ENCODE measurements at places on chromosomes 2 and 18. TPM values are rescaled to one million over a fixed set of nuclear protein-coding genes. Genes with fewer than 3 reads are reported as not detected.

Gene DUSP2
- 2.0 TPM for total RNA-seq

Gene GPR155
- 13.8 TPM for total RNA-seq

Gene RIT2
- total RNA-seq: not detected

Gene SNORC
- total RNA-seq: 4.3 TPM

Gene ARHGAP15
- not detected for total RNA-seq

Gene LRRC30
- total RNA-seq: not detected

Gene SRD5A2
- under 0.01 TPM for total RNA-seq

Gene CYP27C1
- 0.67 TPM for total RNA-seq

GRCh38 chr2:236997069-236997715, 88.5 kb upstream of the COPS8 start:
- no peak for DNase-seq

DNA sequence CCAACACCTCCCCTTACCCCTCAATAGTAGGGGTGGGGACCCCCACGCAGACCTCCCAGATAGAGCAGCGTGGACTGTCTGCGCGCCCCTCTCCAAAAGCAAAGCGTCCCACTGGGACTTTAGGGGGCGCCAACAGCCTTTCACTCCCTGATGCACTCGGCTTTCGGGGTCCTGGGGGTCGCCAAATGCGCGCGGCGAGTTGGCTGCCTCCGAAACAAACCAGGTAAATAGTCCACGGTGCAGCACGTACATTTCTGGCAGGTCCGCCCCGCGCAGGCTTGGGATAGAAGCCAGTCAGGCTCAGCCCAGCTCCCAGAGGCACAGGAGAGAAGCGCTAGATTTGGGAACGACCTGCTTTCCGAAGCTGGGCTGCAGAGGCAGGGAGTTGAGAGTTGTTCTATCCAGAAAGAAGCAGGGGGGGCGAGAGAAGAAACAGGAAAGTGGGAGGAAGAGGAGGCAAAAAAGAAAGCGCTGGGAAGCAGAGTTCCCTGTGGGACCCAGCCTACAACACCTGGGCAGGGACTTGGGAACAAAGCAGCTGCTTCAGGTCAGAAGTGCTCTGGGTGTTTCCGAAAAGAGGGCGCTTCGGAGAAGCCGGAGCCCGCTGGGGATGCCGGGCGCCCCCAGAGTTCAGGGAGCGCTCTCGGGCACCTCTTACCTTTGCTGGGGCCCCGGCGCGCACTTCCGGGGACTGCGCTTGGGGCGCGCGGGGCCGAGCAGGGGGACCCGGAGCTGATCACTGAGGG, 544 bp downstream of the EVA1A start:
- peak; percentile 52 for DNase-seq

DNA sequence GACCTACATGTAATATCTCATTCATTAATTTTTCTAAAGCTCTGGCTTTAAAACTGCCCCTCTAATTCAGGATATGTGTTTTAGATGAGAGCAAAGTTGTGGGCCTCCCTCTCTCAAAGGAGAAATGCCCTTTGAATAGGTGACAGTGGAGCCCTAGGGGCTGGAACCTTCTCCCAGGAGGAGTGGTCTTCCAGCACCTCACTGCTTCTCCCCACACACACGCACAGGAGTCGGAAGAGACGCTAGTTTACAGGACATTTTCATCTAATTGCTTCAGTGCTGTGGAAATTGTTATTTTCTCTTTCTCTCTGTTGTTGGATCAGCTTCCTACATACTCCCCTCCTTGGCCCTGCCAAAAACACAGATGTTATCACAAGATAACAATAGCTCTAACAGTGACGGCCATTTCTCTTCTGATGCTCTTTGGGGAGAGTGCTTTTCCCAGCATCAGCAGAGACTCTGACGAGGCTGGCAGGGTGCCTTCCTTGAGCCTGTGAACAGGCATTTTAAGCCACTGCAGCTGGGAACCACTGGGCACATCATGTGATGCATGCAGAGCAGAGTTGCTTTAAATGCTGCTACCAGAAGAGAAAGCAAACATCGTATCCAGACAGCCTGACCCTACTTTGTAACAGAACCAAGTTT, 209.4 kb upstream of the SP5 start:
- DNase-seq: no peak

GRCh38 chr2:5339473-5339872, 352.7 kb upstream of the SOX11 start:
- no peak for DNase-seq

DNA sequence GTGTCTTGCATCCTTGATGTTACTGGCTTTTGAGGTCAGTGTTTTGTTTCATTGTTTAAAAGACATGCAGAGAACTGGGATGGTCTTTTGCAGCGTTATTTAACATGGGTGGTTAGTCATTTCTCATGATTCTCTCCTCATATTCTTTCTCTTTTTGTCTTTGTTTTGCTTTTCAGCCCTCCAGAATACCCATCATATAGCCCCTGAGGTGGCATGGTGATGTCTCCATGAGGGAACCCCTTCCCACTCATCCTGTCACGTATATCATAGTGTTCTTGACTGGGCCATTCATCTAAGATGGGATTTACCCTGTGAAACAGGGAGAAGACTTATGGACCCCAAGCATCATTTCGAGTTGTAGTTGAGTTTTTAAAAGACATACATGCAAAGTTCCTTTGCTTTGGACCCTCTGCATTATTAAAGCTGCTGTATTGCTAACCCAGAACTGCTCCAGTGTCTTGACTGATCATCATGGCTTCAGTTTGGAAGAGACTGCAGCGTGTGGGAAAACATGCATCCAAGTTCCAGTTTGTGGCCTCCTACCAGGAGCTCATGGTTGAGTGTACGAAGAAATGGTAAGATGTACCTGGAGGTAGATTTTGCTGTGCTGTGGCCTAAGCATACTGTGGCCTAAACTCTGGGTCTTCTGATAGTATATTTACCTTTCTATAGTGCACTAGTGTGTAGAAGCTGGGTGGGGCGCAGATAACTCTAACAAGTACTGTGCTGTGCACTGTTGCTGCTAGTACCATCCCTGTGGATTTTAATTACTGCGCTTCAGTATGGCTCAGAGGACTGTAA, 1.4 kb downstream of the EHBP1 start:
- DNase-seq: peak; percentile 5

GRCh38 chr2:216420367-216421101, 8.2 kb downstream of the SMARCAL1 start:
- DNase-seq: no peak

GRCh38 chr18:72846736-72847533, 20.9 kb downstream of the NETO1 start:
- DNase-seq: peak; percentile 78

- DNase-seq: peak; percentile 2
Observed at GRCh38 chr2:221791844-221792243, 219.7 kb upstream of the EPHA4 start.

- no peak for DNase-seq
Observed at GRCh38 chr2:136135921-136136906, 18.3 kb upstream of the CXCR4 start.

DNA sequence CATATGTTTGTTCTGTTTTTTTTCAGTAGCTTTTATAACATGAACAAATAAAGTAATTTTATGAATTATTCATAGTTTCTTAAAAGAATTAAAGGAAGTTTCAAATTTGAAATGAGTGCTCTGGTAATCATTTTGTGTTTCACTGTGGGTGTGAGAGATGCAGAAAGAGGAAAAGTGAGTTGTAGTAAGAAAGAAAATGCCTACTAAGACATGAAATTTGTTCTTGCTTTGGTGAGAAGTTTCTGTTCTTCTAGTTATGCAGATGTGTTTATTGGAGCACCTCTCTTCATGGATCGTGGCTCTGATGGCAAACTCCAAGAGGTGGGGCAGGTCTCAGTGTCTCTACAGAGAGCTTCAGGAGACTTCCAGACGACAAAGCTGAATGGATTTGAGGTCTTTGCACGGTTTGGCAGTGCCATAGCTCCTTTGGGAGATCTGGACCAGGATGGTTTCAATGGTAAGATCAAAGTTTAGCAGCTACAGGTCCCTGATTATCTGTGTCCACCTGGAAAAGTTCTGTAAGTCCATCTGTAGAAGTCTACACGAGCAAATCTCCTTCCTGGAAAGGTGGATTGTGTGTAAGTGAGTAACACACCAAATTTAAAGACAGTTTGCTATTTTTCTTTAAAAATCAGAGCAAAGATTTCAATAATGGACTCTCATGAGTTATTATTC, 51.4 kb downstream of the ITGAV start:
- no peak for DNase-seq

GRCh38 chr2:58594175-58594574, 353.1 kb upstream of the FANCL start:
- DNase-seq: no peak

- DNase-seq: peak; percentile 17
Observed at GRCh38 chr2:201470821-201471731, 19.5 kb downstream of the STRADB start.

DNA sequence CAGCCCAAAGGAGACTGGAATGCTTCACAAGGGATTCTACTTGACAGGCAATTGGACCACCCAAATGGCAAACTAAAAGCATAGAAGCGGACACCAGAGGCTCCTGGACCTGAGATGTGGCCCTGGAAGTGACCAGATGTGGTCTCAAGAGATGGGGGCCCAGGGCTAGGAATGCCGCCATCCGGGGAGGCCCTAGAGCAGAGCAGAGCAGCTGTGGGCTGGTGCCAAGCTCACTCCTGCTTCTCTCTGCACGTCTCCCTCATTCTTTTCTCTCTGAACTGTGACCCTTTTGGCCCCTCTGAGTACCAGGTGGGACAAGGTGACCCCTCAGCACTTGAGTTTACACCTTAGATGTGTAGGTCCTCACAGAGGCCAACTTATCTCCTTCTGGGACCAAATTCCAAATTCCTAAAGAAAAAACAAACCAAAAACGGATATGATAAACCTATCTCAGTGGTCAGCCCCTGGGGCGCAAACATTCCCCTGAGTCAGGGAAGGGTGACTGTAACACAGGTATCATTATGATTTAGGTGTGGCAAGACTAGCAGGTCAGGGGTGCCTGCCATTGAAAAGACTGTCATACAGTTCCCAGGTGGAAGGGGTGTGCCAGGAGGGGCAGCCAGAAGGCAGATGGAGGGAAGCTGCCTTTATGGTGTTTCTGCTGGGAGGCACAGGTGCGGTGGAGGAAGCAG, 6.5 kb upstream of the IL1R2 start:
- DNase-seq: peak; percentile 91

GRCh38 chr2:30398084-30398873, 48.8 kb upstream of the LCLAT1 start:
- DNase-seq: peak; percentile 60

DNA sequence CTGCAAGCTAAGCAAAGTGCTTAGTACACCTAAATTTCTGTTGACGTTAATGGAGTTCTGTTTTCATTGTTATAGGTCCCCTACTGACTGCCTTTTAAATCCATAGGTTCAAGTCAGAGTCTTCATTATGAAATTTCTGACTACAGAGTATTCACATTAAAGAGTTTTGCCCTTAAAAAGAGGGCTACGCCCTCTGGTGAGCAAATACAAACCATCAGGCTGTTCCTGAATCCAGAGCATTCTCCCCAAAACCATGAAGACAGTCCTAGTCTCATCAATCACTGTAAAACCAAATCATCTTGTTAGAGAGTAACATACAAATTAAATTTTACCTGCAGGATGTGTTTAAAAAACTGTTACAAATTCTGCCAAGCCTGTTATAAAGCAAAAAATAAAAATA, 1091.7 kb downstream of the TDRD15 start:
- DNase-seq: no peak

- DNase-seq: no peak
Observed at GRCh38 chr2:207133820-207134519, 31.8 kb downstream of the KLF7 start.

DNA sequence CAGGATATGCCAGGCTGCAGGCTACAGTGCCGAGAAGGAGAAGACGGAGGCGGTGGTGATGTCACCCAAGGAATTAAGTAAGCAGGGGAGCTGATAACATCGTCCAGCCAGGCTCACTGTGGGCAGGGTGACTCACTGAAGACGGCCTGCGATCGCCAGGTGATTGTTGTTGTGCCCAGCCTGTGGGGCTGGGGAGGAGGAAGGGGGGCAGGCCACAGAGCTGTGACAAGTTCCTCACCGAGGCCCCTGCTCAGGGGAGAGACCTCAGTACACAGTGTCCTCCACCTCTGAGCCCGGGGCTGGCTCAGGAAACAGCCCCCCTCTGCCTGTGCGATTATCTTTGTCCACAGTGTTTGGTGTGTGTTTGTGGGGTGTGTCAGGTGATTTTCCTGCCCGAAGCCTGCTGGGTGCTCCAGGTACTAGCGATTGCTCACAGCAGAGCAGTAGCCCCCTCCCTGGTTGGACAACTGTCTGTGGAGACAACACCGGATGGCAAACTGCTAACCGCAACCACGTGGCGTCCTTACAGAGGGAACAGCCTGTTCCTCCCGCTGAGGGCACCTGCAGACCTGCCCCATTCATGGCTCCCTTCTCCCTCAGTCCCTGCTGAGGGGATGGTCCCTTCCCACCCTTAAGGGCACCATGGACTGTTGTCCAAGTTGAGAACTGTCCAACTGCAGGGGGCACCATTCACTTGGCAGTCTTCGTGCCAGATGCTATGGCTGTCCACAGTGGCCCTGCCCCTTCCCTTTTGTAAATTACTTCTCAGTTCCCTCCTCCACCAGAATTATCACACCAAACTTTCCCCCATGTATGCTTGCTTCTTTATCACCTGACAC, 95.1 kb downstream of the ZFP36L2 start:
- peak; percentile 99 for DNase-seq

DNA sequence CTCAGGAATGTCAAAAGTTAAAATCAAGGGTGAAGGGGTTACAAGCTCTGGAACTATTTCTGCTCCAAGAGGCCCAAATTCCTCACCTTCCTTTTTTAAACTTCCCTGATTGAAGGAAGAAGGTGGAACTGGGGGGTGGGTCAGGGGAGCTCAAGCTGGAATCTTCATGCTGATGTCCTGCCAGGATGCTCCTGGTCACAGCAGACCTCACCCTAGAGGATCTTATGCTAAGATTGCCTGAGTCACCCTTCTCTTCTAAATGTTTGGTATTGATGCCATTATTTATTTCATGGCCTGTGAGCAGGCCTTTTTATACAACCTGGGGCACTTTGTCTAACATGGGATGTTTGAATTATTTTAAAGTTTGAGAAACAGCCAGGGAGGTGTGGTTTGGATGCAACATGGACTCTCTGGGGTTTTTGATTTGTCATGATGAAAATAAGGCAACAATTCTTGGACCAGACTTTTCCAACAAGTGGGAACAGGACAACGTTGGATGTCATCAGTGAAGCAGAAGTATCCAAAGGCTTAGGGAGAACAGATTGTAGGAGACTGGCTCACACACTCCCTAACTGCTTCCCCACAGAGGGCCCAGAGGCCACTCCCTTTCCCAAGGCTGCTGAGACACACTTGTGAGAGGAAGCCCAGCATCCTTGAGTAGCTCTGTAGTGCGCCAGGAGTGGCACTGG, 420.2 kb upstream of the MEX3C start:
- DNase-seq: peak; percentile 35

DNA sequence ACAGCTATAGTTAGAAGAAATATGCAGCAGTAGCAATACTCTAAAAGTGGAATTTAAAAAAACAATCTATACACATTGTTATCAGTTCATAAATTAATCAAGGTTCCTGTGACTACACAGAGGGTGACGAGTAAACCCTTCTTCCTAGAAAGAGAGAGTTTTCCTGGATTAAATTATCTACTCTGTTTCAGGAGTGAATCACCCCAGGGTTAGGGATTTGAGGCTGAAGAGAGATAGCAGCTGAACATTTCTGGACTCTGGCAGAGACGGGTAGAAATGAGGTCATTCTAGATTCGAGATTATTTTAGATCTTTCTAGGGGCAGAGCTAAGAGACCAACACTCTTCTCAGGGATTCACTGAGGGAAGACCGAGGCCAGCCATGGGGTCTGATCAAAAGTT, 38.8 kb upstream of the PMAIP1 start:
- no peak for DNase-seq
